ENCODE measurements at places on chromosomes 5 and 9.

GRCh38 chr5:39255406-39255805 is 36.0 kb upstream of the FYB1 start:
- no peak for DNase-seq

GRCh38 chr5:44885903-44886302 is 77.2 kb downstream of the MRPS30 start:
- no peak for DNase-seq

DNA sequence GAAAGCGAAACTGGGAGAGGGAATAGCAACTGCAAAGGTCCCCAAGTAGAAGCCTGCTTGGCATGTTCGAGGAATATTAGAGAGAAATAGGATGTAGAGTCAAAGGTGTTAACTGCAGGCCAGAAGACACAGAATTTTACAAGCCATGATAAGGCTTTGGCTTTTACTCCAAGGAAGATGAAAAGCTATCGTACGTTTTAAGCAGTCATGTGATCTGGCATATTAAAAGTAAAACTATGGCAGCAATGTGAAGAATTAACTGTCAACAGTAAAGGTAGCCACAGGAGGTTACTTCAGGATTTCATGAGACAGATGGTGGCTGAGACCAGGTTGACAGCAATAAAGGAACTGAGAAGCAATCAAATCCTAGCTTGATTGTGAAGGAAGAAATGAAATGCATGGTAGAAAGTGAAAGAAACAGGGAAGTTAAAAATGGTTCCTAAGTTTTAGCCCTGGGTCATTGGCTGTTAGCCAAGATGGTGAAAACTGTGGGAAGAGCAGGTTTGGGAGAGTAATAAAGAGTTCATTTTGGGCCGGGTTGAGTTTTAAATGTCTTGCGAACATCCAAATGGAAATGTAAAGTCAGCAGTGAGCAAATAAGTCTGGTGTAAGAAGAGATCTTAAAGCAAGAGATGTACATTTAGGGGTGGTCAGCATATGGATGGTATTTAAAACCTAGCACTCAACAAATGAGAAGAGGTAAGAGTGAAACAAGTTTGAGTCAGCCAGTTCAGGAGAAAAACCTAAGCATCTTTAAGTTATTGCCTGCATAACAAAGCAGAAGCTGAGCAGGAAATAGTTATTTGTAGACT is 20.3 kb upstream of the TTC33 start:
- DNase-seq, result no peak

DNA sequence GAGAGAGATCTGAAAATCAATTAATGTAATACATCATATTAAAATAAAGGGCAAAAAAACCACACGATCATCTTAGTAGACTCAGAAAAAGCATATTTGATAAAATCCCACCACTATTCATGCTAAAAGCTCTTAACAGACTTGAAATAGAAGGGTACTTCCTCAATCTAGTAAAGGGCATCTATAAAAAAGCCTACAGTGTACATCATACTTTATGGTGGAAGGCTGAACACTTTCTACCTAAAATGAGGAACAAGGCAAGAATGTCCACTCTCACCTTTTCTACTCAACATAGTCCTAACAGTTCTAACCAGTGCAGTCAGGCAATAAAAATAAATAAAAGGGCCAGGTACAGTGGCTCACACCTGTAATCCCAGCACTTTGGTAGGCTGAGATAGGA is 38.9 kb downstream of the POLK start:
- no peak for DNase-seq

DNA sequence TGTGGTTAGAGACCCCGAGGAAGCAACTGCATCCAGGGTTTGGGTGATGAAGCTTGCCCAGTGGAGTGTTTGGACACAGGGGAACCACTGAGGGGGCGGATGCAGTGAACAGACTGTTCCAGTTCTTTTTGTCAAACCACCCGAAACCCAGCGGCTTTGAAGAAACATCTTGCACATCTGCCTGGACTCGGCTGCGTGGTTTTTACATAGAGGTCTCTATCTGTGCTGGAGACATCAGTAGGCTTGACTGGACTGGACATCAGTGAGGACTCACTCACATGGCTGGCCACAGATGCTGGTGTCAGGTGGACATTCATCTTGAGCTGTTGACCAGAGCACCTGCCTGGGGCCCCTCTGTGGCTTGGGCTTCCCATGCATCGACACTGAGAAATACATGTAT is 15.3 kb upstream of the SPATA31E1 start:
- no peak for DNase-seq

- no peak for DNase-seq
Measured at GRCh38 chr5:35853631-35854030, 3.1 kb upstream of the IL7R start.

- no peak for DNase-seq
Measured at GRCh38 chr5:168366116-168366515, 74.7 kb downstream of the WWC1 start.

DNA sequence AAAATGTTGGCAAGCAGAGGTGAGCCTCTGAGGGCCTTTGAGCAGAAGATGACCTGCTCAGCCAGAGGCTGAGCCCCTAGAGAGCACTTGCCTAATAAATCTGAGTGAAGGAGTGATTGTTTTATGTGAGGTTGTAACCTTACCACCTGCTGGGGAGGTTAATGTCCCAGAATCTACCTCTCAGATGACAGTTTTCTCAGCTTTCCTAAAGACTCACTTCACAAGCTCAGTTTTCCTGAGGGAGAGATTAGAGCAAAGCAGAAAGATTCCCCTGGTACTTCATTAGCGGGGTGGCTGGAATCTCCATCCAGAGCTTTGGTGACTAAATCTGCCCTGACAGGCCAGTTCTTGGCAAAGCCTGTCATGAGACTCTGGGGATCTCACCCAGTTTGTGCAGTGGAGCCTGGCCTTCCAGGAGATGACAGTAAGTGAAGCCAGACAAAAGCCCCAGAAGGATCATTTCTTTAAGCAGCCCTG is 48.8 kb upstream of the GALNT10 start:
- DNase-seq, result no peak

- DNase-seq, result no peak
Measured at GRCh38 chr5:81105261-81105877, 127.8 kb upstream of the CKMT2 start.

GRCh38 chr5:81188962-81189361 is 44.2 kb upstream of the CKMT2 start:
- no peak for DNase-seq

GRCh38 chr5:141692919-141693725 is 11.1 kb upstream of the ARAP3 start:
- DNase-seq, result no peak

GRCh38 chr9:71891557-71892189 is 19.3 kb downstream of the ABHD17B start:
- no peak for DNase-seq

DNA sequence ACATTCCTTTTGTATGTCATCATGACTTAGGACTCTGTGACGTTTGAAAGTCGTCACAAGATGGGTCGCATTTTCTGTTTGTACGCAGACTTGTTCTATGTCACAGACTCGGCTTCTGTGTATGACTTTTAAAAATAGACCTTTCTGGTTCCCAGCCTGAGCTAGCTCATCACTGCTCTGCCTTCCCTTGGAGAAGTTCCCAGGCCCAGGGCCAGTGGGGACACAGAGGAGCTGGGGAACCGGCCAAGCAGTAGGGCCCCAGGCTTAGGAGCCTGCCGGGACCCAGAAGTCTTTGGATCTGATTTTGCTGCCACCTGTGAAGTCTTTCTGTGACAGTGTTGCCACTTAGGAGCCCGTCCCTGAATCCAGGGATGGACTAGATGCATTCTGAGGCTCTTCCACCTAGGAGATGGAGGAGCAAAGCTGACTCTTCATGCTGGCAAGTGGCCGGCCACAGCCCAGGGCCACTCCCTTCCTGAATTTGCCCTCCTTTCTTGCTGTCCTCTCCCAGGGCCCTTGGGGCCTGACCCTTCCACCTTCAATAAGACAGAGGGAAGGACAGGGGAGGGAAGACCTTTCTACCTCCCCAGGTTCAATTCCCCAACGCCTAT is 18.1 kb upstream of the UBE2QL1 start:
- DNase-seq, result peak; percentile 12

DNA sequence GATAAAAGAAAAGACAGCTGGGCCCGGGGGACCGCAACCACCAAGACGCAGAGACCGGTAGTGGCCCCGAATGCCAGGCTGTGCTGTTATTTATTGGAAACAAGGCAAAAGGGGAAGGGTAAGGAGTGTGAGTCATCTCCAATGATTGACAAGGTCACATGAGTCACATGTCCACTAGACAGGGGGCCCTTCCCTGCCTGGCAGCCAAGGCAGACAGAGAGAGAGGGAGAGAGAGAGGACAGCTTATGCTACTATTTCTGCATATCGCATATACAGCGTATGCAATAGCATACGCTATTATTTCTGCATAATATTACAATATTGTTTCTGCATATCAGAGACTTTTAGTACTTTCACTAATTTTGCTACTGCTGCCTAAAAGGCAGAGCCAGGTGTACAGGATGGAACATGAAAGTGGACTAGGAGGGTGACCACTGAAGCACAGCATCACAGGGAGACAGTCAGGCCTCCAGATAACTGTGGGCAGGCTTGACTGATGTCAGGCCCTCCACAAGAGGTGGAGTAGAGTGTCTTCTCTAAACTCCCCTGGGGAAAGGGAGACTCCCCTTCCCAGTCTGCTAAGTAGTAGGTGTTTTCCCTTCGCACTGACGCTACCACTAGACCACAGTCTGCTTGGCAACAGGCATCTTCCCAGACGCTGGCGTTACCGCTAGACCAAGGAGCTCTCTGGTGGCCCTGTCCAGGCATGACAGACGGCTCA is 50.3 kb downstream of the RFX3 start:
- DNase-seq, result no peak
